Hippocampal formation (tissue), 2 donors: ENCODE measurements at places on chromosomes 2 and 18.

DNA sequence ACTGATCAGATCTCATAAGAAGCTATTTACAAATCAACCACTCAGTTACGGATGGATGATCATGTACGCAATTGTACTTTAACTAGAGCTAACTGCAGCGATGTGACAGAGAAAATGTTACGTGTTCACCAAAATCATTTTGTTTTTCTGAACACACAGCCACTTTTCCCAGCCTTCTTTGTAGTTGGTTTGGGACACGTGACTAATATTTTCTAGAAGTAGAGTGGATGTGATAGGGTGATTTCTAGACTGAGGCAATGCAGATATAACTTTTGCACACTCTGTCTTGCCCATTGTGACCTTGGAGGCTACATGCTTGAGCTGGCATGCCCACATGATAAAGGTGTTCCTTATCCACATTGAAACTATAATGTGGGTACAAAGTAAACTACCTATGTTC lies 9.9 kb upstream of the SLC9A4 start:
- no peak for DNase-seq

DNA sequence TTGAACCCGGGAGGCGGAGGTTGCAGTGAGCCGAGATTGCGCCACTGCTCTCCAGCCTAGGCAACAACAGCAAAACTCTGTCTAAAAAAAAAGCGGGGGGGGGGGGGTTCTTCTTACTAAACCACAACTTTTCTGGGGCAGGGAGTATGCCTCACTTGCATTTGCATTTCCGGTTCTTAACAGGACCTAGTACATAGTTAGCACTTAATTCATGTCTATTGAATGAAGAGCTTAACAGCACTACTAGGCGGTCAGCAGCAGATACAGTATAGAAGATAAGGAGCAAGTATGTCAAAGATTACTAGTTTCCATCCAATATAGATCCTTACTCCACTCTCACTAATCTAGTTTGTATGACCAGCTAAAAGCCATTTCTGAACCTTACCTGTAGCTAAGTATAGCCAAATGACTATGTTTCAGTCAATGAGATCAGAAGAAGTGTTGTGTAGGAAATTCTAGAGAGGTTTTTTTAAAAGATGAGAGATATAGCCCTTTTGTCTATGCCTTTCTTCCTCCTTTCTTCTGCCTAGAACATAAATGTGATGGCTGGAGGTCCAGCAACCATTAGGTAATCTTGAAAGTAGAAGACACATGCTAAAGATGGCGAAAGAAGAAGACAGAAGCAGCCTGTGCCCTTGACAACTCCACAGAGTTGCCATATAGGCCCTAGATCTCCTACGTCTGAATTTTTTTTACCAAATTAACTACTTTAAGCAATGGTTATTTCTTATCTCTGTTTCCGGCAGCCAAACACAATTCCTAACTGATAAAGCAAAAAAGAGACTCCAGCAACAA lies 11.3 kb downstream of the HYCC2 start:
- DNase-seq = no peak

- no peak for DNase-seq
Observed at GRCh38 chr2:239636808-239637207, 236.0 kb upstream of the HDAC4 start.

GRCh38 chr2:230908595-230909191 lies 16.3 kb downstream of the GPR55 start:
- DNase-seq = no peak

DNA sequence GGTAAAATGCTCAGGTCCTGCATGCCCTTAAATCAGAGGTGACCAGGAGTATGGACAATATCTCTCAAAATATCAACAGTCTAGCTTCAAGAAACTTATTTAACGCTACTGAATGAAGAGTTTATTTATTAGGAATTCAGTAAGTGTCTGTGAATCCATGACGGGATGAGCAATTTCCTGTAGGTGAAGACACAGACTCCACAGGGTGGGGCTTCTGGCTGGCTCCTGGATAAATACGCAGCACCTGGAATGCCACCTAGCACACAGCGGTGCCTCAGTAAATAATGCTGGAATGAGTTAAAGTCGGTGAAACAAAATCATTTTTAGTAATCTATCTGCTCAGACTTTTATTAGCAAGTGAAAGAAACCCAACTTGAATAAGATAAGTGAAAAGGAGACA lies 29.4 kb upstream of the MBP start:
- DNase-seq = no peak

- DNase-seq = no peak
Observed at GRCh38 chr18:57982372-57983021, 61.5 kb upstream of the NEDD4L start.

- no peak for DNase-seq
Observed at GRCh38 chr2:120785228-120785966, 49.7 kb downstream of the GLI2 start.

DNA sequence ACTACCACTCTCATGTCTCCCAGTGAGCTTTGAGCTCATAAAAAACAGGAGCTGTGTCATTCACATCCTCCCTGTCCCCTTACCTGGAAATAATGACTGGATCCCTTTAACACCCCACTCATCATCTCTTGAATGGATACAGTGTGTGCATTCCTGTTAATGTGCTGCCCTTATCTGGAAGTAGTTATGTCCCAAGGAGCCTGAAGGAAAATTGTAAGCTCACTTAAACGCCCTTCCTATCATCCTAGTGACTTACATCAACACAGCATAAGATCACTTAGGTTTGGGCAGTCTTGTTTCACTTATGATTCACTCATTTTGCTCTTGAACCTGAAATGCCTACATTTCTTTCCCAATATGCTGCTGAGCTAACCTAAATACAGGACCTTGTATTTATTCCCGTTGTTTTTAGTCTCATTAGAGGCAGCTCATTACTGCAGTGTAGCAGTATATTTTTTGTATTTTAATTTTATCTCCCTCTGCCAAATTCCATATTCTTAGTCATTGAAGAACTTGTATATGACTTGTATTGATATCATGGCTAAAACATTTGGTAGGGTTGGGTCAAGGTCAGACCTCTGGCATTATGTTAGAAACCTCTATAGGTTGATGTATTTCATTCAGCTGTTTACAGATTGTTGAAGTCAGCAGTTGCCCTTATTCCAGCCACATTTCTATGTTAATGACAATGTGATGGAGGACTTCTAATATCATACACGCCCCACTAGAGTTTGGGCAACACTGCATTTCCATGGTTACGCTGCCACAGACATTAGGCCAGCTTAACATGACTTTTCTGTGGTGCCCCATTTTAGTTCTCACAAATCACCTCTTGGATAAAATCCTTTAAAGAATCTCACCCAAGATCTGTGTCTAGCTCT lies 72.9 kb downstream of the PKP4 start:
- DNase-seq = no peak

GRCh38 chr18:54561706-54562267 lies 29.3 kb upstream of the DYNAP start:
- no peak for DNase-seq

- DNase-seq = no peak
Observed at GRCh38 chr2:170973225-170973491, 44.1 kb downstream of the GORASP2 start.

DNA sequence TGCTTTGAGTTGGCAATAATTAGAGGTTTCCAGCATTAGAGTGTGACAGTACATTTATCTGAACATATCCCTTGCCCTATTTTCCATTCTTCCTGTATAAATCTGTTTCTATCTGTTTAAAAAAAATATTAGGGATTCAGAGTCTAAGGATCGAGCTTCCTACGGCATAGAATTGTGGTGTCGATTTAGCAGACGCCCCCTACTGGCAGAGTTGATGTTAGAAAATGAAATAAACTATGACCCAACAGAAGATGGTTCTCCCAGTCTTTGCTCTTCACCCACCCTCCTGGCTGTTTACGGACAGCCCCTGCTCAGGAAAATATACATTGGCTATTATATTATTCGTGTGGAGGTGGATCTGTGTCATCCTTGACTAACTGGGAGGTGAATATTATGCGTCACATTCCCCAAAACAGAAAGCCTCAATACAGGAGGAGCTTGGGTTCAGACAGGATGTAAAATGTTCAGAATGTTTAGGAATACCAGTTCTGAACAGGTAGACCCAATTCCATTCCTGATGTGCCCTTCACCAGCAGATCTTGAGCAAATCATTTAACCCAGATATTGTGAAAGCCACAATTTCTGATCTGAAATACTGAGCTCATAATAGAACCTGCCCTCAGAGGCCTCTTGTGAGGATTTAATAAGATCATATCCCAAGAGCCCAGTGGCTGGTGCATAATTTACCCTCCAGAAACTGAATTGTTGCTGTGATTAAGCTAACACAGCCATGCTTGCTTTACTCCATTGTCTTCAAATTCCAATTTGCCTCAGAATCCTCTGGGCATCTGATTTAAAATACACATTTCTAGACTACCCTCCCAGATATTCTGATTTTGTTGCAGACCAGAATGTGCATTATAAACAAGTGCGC lies 10.8 kb upstream of the ERMN start:
- DNase-seq = peak; percentile 60

DNA sequence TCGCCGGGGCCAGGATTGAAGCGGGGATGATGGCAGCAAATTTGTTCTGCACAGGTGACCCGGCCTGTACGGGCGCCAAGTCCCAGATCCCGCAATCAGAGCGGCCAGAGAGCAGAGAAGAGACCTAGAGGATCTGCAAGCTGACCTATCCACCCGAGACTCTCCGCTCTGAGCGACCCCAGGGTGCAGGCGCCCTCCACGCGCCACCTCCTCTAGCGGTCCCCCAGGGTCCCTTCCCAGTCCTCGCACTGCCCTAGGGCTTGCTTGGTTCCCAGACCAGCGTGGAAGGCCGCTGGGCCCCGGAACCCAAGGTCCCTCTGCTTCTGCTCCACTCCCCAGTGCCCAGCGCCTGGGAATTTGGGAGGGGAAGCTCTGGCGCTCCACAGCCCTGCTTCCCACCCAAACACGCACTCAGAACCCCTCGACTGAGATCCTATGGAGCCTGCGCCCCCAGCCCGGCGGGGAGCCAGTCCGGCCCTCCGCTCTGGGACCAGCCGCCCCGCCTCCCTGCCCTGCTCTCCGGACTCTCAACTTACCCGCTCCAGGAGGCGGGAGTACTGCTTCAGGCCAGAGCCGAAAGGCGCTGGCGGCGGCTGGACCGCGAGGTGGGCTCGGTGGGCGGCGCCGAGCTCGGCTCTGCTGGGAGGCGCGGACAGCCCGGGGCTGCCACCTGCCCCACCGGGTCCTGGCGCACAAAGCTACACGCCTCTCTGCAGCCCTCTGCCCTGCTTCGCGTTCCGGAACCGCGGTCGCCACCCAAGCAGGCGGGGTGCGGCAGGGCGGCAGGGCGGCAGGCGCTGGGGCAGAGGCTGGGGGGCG lies 3.0 kb upstream of the SIX3 start:
- no peak for DNase-seq

- DNase-seq = peak; percentile 70
Observed at GRCh38 chr2:57497489-57498096, 549.0 kb upstream of the VRK2 start.

- DNase-seq = no peak
Observed at GRCh38 chr2:179927041-179927440, 65.6 kb upstream of the ZNF385B start.

DNA sequence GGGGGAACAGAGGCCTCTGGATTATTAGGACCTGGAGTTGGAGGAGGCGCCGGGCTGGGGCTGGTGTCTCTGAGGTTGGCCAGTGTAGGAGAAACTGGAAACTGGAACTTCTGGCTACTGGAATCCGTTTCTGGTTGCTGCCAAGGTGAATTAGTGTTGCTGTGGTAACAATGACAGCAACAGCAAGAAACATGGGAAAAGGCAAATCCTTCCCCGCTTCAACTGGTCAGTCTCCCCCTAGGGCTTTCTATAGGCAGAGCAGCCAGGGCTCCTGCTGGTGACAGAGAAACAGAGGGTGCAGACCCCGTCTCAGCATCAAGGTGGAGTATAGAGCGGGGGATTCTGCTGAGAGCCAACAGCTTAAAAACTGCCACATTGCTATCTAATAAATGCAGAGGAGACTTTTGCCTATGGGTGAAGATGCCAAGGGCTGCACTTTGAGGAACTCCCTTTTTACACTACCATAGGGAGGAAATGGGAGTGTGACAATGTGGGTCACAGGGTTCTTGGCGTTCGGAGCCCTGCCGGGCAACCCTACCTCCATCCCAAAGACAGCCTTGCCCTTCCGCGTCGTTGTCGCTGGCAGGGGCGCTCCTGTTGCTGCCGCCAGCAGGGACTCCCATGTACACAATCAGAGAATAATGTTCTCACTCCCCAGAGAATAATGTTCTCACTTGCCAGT lies 81.4 kb upstream of the CABLES1 start:
- DNase-seq = no peak

- DNase-seq = no peak
Observed at GRCh38 chr18:470661-471501, 29.6 kb downstream of the COLEC12 start.

DNA sequence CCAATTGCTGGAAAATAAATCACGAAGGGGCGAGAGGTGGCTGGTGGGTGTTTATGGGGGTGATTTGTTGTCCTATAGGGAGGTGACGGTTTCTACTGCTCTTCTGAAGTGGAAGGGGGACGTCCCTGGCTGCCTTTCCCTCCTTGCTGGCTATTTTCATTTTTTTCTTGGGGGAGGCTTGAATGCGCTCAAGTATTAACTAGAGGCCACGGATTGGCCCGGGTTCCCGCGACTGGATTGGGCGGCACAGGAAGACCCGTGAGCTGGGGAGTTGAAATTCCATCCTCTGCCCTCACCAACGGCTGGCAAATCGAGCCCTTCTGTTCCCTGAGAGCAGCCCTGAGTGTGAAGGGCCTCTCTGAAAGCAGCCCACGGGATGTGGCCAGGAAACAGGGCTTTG lies 176.5 kb upstream of the SPRED2 start:
- DNase-seq = no peak

GRCh38 chr18:23912356-23912755 lies 102.2 kb upstream of the TTC39C start:
- DNase-seq = no peak

GRCh38 chr2:82314836-82315472 lies 2010.4 kb upstream of the LRRTM1 start:
- peak; percentile 26 for DNase-seq

DNA sequence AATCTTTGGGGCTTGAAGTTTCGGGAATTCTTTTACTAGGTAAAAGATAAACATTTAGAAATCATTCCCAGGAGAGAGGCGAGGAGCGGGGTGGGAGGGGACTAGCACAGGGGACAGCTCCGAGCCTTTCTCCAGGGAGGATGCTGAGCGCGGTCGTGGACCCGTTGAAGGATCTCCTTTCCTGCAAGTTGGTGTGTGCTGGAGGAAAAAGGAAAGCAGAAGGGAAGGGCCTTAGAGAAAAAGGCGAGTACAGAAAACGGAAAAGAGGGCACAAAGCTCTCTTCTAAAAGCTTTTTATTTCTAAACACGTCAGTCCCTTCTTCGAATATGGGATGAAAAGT lies 640 bp downstream of the SLC39A6 start:
- peak; percentile 24 for DNase-seq

GRCh38 chr2:25551316-25551715 lies 122.1 kb downstream of the DTNB start:
- DNase-seq = no peak

- no peak for DNase-seq
Observed at GRCh38 chr18:2104620-2105462, 466.5 kb downstream of the METTL4 start.

GRCh38 chr18:64275593-64276300 lies 126.9 kb upstream of the LINC00305 start:
- DNase-seq = no peak

DNA sequence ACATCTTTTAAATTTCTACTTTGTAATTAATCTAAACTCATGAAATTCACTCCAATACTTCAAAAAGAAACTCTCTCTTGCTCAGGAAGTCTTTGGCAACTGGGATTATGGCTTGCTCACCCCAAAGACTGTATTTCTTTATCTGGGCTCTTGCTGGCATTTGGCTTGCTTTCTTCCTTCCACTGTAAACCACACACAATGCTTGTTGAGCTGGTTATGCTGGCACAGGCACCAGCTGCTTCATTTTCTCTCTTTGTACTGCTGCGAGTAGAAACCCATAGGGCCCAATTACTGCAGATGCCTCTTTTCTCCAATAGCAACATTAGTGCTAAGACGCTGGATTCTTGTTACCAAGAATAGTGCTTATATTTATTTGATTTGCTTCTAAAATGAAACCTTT lies 51.4 kb downstream of the SLC38A11 start:
- peak; percentile 15 for DNase-seq
